ENCODE measurements at places on chromosomes 11 and 22. TPM values are rescaled to one million over a fixed set of nuclear protein-coding genes. Genes with fewer than 3 reads are reported as not detected.
A peak's percentile ranks its signal among the peaks of the same experiment; 100 is the strongest.

- no peaks in the 10 kb centered on the region for H3K27me3 ChIP-seq
- no peak overlapping the region for H3K4me3 ChIP-seq
- peaks cover 5% of the 10 kb centered on the region for H3K4me1 ChIP-seq
- no peaks in the 10 kb centered on the region for H3K36me3 ChIP-seq
- no peak for DNase-seq
- no peak overlapping the region for H3K27ac ChIP-seq
Observed at GRCh38 chr22:44309137-44309536, 3.6 kb downstream of the SHISAL1 start.

Gene MUC6
- not detected for total RNA-seq

DNA sequence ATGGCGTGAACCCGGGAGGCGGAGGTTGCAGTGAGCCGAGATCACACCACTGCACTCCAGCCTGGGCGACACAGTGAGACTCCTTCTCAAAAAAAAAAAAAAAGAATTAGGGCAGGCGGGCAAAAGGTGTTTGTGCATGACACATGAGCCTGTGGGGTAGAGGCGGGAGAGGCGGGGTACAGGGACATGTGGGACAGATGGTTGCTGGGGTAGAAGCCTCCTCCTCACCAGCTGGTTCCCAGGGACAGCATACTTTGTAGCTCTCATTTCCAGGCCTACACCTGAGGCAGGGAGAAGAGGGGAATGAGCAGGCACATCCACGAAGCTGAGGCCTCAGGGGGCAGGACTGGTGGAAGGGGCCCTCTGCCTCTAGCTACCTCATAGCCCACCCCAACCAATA, 23.7 kb downstream of the YWHAH start:
- no peak for DNase-seq
- H3K4me3 ChIP-seq: no peak overlapping the region
- no peaks in the 10 kb centered on the region for H3K27me3 ChIP-seq
- H3K36me3 ChIP-seq: no peaks in the 10 kb centered on the region
- H3K4me1 ChIP-seq: peaks cover 21% of the 10 kb centered on the region

- H3K27me3 ChIP-seq: no peaks in the 10 kb centered on the region
- H3K27ac ChIP-seq: no peak overlapping the region
- DNase-seq: no peak
- no peaks in the 10 kb centered on the region for H3K4me1 ChIP-seq
- H3K4me3 ChIP-seq: no peak overlapping the region
- H3K36me3 ChIP-seq: no peaks in the 10 kb centered on the region
Observed at GRCh38 chr11:117664897-117665296, 132.1 kb downstream of the DSCAML1 start.

Gene OR4A16
- not detected for total RNA-seq

DNA sequence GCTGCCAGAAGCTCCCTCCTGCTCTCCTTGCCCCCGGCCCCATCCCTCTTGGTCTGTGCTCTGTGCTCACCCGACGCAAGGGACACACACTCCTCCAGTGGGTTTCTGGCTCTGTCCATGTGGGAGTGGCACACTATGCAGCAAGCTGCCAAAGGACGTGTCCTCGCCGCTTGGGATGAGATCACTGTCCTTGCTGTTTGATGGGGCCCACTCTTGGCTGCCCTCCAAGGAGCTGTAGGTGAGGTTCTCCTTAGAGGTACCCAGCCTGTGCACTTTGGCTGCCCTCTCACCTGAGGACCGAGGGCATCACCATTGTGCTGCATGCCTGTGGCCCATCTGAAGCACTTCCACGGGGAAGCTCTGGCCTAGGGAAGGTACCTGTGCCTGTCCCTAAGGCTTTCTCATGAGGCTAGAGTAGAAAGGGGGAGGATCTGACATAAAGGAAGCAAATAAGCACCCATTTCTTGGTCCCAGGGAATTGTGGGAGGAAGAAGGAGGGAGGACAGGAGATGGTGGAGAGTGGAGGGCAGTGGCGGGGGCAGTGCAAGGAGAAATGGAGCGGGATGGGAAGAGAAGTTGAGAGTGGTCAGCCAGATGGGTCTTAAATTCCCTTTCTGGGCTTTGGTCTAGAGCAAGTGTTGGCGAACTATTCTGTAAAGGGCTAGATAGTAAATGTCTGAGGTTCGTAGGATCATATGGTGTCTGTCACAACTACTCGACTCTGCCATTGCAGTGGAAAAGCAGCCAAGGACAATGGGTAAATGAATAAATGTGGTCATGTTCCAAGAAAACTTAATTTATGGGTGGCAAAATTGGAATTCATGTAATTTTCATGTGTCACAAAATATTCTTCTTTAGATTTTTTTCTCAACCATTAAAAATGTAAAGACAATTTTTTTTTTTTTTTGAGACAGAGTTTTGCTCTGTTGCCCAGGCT, 47.0 kb upstream of the AMPD3 start:
- no peak for DNase-seq
- H3K4me3 ChIP-seq: no peak overlapping the region
- H3K36me3 ChIP-seq: no peaks in the 10 kb centered on the region
- H3K4me1 ChIP-seq: no peaks in the 10 kb centered on the region

Gene DLG2
- 9.1 TPM for total RNA-seq

GRCh38 chr22:49827271-49827852, 311 bp downstream of the BRD1 start:
- peaks cover 12% of the 10 kb centered on the region for H3K36me3 ChIP-seq
- peak overlapping the region; percentile 88 for H3K4me3 ChIP-seq
- DNase-seq: no peak
- no peaks in the 10 kb centered on the region for H3K27me3 ChIP-seq

GRCh38 chr11:130776061-130776419, 140.2 kb downstream of the SNX19 start:
- H3K36me3 ChIP-seq: no peaks in the 10 kb centered on the region
- no peak overlapping the region for H3K27ac ChIP-seq
- no peak for DNase-seq
- no peak overlapping the region for H3K4me3 ChIP-seq

Gene ZNF214
- 1.4 TPM for total RNA-seq

- no peak for DNase-seq
- no peaks in the 10 kb centered on the region for H3K4me1 ChIP-seq
- H3K36me3 ChIP-seq: no peaks in the 10 kb centered on the region
- H3K27me3 ChIP-seq: no peaks in the 10 kb centered on the region
- H3K4me3 ChIP-seq: no peak overlapping the region
Observed at GRCh38 chr22:29661336-29661735, 57.9 kb downstream of the NF2 start.

Gene HBG2
- not detected for total RNA-seq

DNA sequence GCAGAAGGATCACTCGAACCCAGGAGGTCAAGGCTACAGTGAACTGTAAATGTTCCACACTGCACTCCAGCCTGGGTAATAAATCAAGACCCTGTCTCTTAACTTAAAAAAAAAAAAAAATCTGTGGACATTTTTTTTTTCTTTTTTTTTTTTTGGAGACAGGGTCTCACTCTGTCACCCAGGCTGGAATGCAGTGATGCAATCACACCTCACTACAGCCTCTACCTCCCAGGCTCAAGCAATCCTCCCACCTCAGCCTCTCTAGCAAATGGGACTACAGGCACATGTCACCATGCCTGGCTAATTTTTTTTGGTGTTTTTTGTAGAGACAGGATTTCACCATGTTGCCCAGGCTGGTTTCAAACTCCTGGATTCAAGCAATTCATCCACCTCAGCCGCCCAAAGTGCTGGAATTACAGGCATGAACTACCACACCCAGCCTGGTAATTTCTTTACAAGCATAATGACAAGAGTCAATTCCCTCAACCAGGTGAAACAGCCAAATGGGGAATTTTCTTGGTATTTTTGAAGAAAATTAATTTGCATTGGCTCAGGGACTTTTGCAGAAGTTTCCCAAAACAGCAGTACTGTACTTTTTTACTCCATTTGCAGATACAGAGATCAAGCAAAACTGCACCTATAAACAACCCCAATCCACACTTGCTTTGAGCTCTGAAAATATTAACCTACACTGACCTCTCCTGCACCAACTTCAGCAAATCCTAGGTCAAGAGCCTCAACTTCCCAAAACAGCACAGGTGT, 44.0 kb downstream of the MRTFA start:
- DNase-seq: no peak
- H3K4me3 ChIP-seq: no peak overlapping the region
- H3K27ac ChIP-seq: no peak overlapping the region
- H3K36me3 ChIP-seq: no peaks in the 10 kb centered on the region

- H3K4me3 ChIP-seq: no peak overlapping the region
- no peaks in the 10 kb centered on the region for H3K27me3 ChIP-seq
- H3K4me1 ChIP-seq: no peaks in the 10 kb centered on the region
- DNase-seq: no peak
Observed at GRCh38 chr11:30758012-30758411, 171.9 kb upstream of the MPPED2 start.

DNA sequence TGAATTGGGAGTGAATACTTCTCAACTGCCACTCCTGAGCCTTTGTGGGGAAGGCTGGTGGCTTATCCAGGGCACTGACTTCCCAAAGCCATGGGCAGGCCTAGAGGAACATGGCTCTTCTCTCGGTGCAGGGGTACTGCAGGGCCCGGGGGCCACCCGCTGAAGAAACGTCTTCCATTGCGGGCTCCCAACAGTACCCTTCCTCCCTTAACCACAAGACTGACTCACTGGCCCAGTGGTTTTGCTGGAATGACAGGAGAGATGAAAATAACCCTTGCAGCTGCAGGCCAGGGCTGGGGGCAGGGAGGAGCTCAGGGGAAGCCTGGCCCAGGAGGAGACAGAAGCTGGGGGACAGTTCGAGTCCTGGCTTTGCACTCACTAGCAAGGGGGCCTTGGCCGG, 13.5 kb downstream of the TXN2 start:
- H3K27me3 ChIP-seq: no peaks in the 10 kb centered on the region
- peaks cover 77% of the 10 kb centered on the region for H3K4me1 ChIP-seq
- H3K27ac ChIP-seq: peak overlapping the region; percentile 70
- no peak overlapping the region for H3K4me3 ChIP-seq

DNA sequence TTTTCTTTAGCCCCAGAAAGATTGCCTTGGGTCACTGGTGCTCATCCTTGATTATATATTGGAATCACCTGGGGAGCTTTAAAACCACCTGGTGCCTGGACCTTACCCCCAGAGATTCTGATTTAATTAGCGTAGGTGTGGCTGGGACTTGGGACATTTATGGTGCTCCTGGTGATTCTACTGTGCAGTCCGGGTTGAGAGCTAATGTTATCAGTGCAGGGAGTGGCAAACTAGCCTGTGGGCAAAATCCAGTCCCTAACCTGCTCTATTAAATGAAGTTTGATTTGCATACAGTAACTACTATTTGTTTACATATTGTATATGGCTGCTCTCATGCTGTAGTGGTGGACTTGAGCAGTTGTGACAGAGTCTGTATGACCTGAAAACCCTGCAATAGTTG, 134.0 kb upstream of the SORL1-AS1 start:
- no peak overlapping the region for H3K27ac ChIP-seq
- H3K27me3 ChIP-seq: no peaks in the 10 kb centered on the region
- H3K4me1 ChIP-seq: no peaks in the 10 kb centered on the region
- DNase-seq: no peak
- H3K4me3 ChIP-seq: no peak overlapping the region
- no peaks in the 10 kb centered on the region for H3K36me3 ChIP-seq

- peak; percentile 76 for DNase-seq
- peak overlapping the region; percentile 92 for H3K27ac ChIP-seq
- peak overlapping the region; percentile 65 for H3K4me3 ChIP-seq
- no peaks in the 10 kb centered on the region for H3K36me3 ChIP-seq
- no peaks in the 10 kb centered on the region for H3K27me3 ChIP-seq
Observed at GRCh38 chr11:130314184-130314749, 450 bp downstream of the ZBTB44 start.

DNA sequence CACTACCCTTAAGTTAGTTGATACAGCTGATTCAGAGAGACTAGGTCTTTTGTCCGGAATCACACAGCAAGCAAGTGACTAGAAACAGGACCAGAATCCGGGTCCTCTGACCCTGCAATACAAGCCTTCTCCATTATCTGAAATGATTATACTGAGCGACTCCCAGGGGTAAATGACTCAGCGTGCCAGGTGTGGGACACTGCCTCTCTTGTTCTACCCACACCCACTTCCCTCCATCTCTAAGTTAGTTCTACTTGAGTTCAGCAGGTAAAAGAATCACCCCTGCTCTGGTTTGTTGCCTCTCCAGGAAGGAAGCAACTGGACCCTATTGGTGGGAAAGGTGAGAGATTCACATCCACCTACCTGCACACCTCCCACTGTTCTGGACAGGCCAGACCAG, 156.9 kb downstream of the DBX1 start:
- no peaks in the 10 kb centered on the region for H3K27me3 ChIP-seq
- H3K4me3 ChIP-seq: no peak overlapping the region
- no peak overlapping the region for H3K27ac ChIP-seq
- no peak for DNase-seq
- H3K36me3 ChIP-seq: no peaks in the 10 kb centered on the region

Gene ME3
- 39.8 TPM for total RNA-seq

DNA sequence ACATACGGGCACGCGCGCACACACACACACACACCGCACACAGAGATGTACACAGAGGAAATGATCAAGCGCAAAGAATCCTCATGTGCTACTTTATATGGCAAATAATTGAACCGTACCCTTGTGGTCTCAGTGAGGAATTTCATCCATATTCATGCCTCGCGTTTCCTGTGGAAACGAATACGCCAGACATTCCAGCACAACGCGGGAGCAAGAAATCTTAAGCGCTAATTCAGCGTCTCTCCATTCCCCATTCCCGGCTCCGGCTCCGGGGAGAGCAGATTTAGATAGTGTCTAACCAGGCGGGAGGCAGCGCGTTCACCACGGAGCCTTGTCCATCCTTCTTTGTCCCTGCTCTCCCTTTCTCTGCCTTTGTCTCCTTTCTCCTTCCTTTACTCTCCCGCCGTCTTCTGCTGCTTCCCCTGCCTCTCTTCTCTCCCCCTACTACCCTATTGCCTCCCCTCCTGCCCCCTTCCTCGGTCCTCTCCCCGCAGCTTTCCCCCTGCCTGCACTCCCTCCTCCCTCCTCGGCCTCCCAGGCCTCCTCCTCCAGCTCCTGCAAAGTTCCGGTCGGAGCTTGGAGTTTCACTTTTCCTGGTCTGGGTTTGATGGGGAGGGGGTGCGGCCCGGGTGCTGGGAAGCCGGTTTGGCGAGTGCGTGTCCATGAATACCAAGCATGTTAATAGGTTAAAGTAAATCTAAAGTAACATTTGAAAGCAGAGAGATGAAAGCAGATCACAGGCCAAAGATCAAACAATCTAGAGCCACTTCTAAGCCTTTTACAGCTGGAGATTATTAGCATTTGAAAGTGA, 579.3 kb downstream of the BUD13 start:
- H3K36me3 ChIP-seq: no peaks in the 10 kb centered on the region
- H3K27ac ChIP-seq: no peak overlapping the region
- peaks cover 37% of the 10 kb centered on the region for H3K27me3 ChIP-seq

DNA sequence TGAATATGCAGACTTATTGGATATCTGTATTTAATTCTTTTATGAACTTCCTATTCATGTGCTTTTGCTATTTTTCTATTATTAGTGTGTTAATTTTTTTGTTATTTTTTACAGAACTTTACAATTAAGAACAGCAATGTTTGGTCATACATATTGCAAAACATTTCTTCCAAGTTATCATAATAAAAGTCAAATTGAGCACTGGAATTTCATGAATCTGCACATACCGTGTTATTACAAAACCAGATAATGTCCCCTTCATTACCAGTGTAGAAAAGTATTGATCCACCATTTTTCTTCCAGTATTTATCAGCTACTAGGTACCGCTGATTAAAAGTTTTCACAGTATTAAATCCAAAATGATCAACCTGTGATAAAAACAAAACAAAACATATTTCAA, 40.5 kb downstream of the PRCP start:
- H3K4me1 ChIP-seq: no peaks in the 10 kb centered on the region
- no peaks in the 10 kb centered on the region for H3K27me3 ChIP-seq
- no peak for DNase-seq

Gene METTL15
- 13.3 TPM for total RNA-seq

Gene TENM4
- 1.6 TPM for total RNA-seq

Gene DNAJB7
- total RNA-seq: not detected

GRCh38 chr11:46229230-46229629, 48.2 kb upstream of the CREB3L1 start:
- H3K36me3 ChIP-seq: no peaks in the 10 kb centered on the region
- DNase-seq: no peak
- H3K27ac ChIP-seq: no peak overlapping the region
- H3K4me1 ChIP-seq: no peaks in the 10 kb centered on the region
